ENCODE measurements at places on chromosomes 3 and 15.
A peak's percentile ranks its signal among the peaks of the same experiment; 100 is the strongest.

- no peak for DNase-seq
Measured at GRCh38 chr3:89570465-89570864, 463.0 kb downstream of the EPHA3 start.

GRCh38 chr3:180421221-180421620, 180.7 kb upstream of the TTC14 start:
- no peak for DNase-seq

DNA sequence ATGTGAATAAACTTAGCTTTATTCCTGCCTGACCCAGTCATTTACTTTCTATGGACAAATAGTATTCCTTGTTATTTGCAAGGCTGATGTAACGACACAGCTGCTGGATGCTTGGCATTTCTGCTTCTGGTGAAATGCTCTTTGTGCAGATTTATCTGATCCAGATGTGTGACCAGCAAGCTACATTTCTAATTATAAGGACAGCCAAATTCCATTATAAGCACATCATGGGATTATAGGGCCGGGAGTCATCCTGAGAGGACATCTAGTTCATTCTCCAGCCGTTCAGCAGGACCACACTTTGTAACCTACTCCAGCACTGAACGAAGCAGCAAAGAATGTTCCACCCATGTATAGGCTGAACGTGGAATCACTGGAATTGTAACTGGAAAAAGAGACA, 42.9 kb downstream of the FNDC3B start:
- peak; percentile 64 for DNase-seq

- no peak for DNase-seq
Measured at GRCh38 chr15:81146006-81146405, 11.9 kb downstream of the CFAP161 start.

DNA sequence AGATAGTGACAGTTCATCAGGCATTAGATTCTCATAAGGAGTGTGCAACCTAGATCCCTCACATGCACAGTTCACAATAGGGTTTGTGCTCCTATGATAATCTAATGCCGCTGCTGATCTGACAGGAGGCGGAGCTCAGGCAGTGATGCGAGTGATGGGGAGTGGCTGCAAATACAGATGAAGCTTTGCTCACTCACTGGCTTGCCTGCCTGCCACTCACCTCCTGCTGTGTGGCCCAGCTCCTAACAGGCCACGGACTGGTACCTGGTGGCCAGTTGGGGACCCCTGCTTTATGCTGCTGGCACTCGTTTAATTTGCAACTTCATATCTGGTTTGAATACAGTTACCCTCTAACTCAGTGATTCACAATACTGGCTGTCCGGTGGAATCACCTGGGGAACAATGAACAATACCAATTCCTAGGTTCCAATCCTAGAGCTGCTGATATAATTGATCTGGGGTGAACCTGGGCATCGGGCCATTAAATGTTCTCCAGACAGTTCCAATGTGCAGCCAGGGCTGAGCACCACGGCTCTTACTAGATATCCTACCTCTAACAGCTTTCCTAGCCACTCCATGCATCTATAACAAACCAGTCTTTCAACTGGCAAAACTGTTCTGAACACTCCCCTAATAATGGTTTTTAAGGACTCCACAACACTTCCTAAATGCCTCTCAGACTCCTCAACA, 131.4 kb downstream of the ATP1B3 start:
- DNase-seq: no peak

GRCh38 chr15:67456677-67457529, 64.0 kb upstream of the C15orf61 start:
- DNase-seq: peak; percentile 42

DNA sequence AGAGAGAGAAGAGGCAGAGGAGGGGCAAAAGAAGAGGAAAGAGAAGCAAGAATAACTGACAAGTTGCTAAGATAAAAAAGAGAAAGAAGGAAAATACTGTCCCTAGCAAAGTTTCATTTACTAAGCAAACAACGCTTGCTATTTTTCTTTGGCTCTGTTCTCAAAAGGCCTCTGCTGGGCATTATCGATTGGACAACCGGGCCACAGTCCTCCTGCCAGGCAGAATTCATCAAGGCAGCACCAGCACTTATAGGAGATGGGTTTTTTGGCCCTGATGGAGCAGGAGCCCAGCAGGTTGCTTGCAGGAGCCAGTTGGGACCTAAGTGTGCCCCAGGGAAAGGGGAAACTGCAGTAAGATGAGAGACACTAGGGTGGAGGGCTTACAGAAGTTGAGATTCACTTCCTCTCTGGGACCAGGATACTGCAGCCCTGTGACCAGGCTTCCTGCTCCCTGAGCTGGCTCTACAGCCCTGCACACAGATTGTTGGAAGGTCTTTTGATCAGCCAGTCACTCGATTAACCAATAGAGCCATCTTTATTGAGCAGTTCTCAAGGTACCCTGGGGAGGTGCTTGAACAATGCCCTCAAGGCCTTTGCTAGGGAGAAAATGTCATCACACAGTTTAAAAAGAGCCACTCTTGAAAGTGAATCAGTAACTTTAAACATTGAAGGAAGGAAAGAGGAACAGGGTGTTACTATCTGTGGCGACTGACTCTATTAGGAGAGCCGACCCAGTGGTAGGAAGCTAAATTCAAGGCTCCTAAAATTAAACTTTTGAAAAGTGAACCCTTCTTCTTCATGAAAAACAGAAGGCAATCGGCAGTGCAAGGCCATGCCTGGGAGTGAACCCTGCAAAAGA, 28.8 kb upstream of the GLCE start:
- DNase-seq: no peak

All from HS-27A (cell line).